ENCODE measurements at places on chromosomes 2 and 18. TPM values are rescaled to one million over a fixed set of nuclear protein-coding genes. Genes with fewer than 3 reads are reported as not detected.

DNA sequence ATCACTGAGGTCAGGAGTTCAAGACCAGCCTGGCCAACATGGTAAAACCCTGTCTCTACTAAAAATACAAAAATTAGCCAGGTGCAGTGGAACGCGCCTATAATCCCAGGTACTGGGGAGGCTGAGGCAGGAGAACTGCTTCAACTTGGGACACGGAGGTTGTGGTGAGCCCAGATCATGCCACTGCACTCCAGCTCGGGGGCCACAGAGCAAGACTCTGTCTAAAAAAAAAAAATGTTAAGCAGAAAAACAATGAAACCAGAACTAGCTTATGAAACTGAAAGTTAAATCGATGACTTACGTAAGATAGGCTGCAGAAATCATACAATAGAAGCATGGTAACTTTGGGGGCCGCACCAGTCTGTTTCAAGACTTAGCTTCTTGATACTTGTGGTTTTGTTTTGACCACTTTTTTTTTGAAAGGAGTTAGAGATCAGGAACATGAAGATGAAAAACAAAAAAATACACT lies 6.2 kb upstream of the GPR155 start:
- peak; percentile 60 for DNase-seq

DNA sequence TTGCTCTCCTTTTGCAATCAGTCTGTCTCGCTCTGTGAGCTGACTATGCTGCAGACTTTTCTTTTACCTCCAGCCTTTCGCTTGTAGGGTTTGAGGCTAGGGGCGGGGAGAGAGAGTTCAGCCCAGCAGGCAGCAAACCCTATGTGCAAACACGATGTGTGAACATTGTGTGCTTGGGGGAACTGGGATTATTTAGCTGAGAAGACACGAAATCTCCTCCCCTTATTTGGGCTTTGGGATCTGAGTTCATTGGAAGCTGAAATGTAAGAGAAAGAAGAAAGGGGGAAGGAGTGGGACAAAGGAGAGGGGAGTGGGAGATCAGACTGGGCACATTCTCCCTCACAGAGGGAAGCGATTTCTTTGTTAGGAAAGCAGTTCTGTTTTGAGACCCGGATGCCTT lies 189.6 kb upstream of the TNP1 start:
- DNase-seq: no peak

GRCh38 chr2:44663471-44664073 lies 277.9 kb upstream of the SIX3 start:
- no peak for DNase-seq

GRCh38 chr2:230234845-230235244 lies 9.3 kb downstream of the SP140 start:
- DNase-seq: no peak

- DNase-seq: no peak
These were observed 69.3 kb downstream of the CD226 start for GRCh38 chr18:69878213-69878933.

GRCh38 chr2:198611201-198611600 lies 806.8 kb downstream of the PLCL1 start:
- DNase-seq: no peak

GRCh38 chr2:134502104-134502503 lies 216.7 kb downstream of the TMEM163 start:
- no peak for DNase-seq

Gene GBX2
- not detected for total RNA-seq

Gene FBXO36
- total RNA-seq: 1.8 TPM

Gene CNDP1
- total RNA-seq: not detected

Gene ATRAID
- total RNA-seq: 91.3 TPM

Gene ZAP70
- 16.1 TPM for total RNA-seq

Gene ROCK2
- 53.9 TPM for total RNA-seq

Gene VWA3B
- not detected for total RNA-seq

Gene SF3B1
- total RNA-seq: 491 TPM

Gene PUM2
- total RNA-seq: 77.7 TPM

Gene DLX1
- not detected for total RNA-seq
